RWPE2 (cell line): ENCODE measurements at places on chromosomes 11 and 22.

GRCh38 chr11:44600839-44601383 lies 35.4 kb downstream of the CD82 start:
- no peak for DNase-seq

- DNase-seq = no peak
Observed at GRCh38 chr11:125404811-125405790, 91.0 kb downstream of the FEZ1 start.

- DNase-seq = no peak
Observed at GRCh38 chr22:48849219-48849912, 978.3 kb downstream of the BRD1 start.

- DNase-seq = no peak
Observed at GRCh38 chr22:22840780-22841179, 46.8 kb upstream of the IGLL5 start.

- DNase-seq = no peak
Observed at GRCh38 chr22:36873614-36874308, 13.0 kb downstream of the NCF4 start.

- DNase-seq = no peak
Observed at GRCh38 chr11:35035894-35036408, 103.0 kb upstream of the CD44 start.

DNA sequence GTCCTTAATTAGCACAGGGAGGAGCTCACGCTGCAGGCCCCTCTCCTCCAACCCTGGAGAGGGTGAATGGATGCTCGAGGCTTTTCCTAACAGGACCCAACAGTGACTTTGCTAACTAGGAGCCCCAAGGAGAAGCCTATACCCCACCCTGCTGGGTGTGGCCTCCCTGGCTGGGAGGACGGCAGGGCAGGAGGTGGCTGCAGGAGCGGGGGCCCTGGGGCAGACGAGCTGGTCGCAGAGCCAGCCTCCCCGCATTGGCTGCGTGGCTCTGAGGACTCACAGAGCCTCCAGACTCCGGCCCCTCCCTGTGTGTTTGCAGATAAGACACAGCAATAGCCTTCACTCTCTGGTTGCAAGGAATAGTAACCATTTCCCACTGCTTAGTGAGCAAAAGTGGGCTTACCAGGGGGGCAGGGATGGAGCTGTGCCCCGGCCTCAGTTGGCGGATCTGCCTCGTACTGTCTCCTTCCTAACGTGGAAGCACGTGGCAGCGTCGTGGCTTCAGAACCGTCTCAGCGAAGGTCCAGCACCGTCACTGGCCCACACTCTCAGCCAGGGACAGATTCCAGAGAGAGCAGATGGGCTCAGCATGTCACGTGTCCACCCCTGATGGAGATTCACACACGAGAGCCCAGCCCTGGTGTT lies 1087.5 kb downstream of the BRD1 start:
- DNase-seq = no peak

DNA sequence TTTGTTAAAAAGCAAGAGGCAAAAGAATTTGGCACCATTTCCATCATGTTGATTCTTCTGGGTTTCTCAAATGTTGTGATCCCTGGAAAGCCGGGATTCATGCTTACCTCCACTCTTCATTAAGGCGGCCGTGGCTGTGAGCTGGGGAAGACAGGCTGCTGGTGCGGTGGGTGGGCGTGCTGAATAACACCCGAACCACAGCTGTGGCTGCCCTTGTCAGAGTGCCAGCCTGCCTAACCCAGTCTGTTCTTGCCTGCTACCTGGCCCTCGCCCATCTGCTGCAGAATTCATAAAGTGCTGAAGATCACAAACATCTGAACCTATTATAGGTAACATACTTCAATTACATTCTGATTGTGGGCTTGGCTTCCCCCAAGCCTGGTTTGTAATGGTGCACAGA lies 95.8 kb upstream of the RCN1 start:
- DNase-seq = no peak

DNA sequence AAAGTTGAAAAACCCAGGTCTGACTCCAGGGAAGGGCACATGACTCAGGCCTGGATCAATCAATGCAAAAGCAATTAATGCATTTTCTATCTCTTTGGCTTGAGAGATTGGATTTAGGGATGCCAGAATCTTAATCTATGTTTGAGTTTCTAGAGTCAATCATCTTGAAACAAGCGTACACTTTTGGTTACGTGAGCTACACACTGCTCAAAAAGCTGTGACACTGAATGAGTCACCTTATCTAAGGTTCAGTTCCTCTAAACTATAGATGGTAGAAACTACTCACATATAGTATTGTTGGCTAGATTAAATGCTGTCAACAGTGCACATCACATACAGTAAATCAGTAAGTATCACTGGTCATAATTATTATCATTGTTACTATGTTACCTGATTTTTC lies 24.2 kb downstream of the MRE11 start:
- DNase-seq = no peak

GRCh38 chr11:105156231-105156630 lies 16.7 kb upstream of the CARD18 start:
- no peak for DNase-seq

DNA sequence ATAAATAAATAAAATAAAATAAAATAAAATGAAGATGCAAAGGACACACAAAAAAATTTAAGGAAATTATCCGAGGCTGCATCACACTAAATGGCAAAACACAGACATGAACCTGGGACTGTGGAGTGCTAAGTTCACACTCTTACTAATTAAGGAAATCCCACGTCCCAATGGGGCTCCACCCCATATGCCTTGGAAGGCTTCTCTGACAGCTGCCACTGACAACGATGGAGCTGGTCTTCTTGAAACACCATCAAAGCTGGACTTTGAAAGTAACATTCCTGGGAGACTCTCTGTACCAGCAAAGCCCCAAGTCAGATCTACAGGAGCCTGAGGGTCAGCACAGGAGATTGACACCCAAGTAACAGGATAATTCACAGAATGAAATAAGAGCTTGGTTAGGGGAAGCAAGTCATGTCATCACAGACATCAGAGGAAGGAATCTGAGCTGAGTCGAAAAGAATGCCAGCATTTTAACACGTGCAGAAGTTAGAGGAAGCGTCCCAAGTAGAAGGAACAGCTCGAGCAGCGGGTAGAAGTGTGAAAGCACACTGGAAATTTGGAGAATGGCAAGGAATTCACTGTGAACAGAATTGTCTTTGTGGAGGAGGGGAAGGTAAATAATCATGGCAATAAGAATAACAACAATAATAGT lies 13.8 kb downstream of the TPST2 start:
- no peak for DNase-seq

- no peak for DNase-seq
Observed at GRCh38 chr22:47805394-47805935, 1043.0 kb downstream of the TBC1D22A start.

- DNase-seq = no peak
Observed at GRCh38 chr22:39915295-39915726, 14.4 kb downstream of the GRAP2 start.

DNA sequence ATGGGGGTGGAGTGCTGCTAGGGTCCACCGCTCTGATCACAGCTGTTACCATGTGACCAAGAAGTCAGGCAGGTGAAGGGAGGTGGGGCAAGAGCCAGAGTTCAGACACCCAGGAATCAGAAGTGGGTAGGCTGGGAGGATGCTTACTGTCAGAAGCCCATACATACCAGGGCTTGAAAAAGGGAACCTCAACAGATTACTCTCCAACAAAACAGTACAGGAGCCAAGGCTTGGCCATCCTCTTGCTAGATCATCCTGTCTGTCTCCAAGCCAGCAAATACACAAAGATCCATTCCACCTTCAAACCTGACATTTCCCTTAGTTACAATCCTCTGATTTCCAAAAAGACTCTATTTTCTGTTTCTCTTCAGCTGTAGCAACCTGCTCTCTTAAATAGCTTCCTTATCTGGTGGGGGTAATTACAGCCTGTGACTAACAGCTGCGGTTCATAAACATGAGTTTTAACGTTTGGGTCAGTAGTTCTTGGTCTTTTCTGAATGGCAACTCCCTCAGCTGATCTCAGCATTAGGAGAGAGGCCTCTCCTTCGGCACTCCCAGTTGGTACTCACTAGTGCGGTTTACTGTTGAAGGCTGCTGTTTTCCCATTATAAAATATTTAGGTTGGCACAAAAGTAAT lies 31.1 kb upstream of the WT1 start:
- DNase-seq = no peak

- no peak for DNase-seq
Observed at GRCh38 chr22:21104126-21104691, 58.5 kb downstream of the LRRC74B start.

GRCh38 chr22:31400023-31400397 lies 606 bp downstream of the DRG1 start:
- DNase-seq = no peak

- DNase-seq = no peak
Observed at GRCh38 chr11:27254744-27255446, 108.1 kb downstream of the CCDC34 start.

GRCh38 chr11:110894224-110894623 lies 182.0 kb upstream of the ARHGAP20 start:
- no peak for DNase-seq

GRCh38 chr11:122922893-122923292 lies 40.3 kb downstream of the JHY start:
- DNase-seq = no peak

- DNase-seq = no peak
Observed at GRCh38 chr11:71130106-71130505, 122.3 kb downstream of the SHANK2 start.

DNA sequence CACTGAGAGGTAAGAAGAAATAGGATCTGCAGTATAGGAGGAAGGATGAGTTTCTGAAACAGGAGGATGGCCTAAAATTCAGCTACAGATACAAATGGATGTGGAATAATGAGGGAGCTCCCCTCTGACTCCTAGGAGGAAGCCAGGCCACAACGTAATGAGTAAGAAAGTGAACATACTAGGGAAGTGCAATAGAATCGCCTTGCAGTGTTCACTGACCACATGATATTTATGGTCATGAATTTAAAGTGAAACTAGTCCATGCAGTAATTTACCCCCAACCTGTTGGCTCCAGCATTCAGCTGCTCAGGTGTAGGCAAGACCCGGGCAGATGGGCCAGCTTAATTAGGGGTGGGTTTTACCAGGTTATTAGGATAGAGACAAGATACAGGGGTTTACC lies 101.7 kb downstream of the DEUP1 start:
- no peak for DNase-seq
